Mesothelial cell of epicardium (in vitro differentiated cells): ENCODE measurements at places on chromosomes 7 and 10.
A peak's percentile ranks its signal among the peaks of the same experiment; 100 is the strongest.

DNA sequence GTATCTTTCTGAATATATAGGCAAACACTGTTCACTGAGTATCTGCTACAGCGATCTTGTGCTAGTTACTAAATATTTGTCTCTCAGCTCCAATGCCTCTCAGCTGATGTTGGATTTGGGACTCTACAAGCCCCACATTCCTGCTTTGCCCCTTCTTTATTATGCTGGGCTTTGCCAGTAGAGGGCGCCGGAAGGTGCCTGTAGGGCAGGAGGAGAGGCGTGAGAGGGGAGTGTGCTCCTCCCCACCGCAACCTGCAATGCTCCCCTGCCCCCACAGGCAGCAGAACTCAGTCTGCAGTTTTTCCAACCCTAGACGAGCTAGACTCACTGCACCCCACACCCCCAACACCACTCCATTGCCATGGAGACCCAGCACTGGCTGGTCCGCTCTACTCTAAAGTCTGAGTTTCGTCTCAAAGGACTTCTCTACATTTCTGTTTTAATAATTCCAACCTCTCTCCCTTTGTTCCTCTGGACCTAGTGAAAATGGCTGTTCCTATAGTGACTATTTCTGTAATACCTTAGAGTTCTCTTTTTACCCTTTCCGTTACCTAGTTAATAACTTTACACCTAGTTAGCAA is 337.6 kb downstream of the CCSER2 start:
- DNase-seq: no peak

GRCh38 chr7:34034728-34035127 is 129.4 kb downstream of the BMPER start:
- DNase-seq: no peak

DNA sequence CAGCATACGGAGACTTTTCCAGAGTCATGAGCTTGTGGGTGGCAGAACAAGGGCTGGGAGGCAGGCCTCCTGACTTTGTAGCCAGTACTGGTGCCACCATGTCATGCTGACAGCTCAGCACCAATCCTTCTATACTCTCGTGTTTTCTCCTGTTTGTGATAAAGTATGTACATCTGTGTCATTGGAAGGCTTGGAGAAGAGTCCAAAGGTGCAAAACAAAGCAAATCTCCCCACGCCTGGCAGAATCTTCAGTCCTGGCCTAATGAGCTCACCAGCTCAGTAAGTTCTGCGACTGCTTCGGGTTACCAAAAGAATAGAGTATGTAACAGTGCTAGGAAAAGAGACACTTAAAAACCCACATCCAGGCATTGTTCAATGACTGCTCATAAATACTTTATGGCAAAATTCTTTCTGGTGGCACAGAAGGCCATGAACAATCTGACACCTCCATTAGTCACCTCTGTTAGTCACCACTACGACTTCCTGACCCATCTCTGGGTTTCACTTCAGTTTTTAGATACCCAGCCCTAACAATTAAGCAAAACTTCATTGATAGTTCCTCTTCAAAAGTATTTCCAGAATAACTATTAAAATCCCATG is 24.5 kb downstream of the STEAP1 start:
- no peak for DNase-seq

DNA sequence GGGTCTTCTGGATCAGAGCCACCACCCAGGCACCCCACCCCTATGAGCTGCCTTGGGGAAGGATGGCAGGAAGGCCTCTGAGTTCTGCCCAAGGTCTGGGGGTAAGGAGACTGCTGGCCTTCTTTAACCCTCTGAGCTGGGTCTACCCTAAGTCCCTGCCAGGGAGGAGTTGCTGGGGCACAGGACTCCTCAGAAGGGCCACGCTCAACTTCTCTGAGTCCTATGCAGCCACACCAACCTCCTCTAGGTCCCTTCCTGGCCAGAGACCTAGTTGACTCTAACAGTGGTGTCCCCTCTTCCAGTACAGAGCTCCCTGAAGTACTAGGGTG is 2.6 kb upstream of the NEURL1 start:
- no peak for DNase-seq

GRCh38 chr10:86770412-86770960 is 14.1 kb downstream of the BMPR1A start:
- DNase-seq: no peak

DNA sequence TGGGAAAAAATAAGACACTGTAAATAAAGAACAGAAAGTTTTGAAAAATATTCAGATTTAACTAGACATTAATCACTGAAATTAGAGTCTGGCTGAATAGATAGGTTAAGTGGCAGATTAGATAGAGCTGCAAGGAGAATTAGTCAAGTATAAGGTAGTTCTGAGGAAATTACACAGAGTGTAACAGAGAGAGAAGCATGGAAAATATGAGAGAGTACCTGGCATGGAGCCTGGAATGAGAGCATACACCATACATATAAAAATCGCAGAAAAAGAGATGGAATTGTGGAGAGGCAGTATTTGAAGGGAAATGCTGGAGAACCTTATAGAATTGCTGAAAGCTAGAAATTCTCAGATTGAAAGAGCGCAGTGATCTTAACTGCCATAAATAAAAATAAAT is 46.9 kb downstream of the ZNRF2 start:
- no peak for DNase-seq

GRCh38 chr10:16777473-16778370 is 39.5 kb downstream of the RSU1 start:
- DNase-seq: no peak

- no peak for DNase-seq
Measured at GRCh38 chr10:97159646-97160305, 26.0 kb downstream of the SLIT1 start.

DNA sequence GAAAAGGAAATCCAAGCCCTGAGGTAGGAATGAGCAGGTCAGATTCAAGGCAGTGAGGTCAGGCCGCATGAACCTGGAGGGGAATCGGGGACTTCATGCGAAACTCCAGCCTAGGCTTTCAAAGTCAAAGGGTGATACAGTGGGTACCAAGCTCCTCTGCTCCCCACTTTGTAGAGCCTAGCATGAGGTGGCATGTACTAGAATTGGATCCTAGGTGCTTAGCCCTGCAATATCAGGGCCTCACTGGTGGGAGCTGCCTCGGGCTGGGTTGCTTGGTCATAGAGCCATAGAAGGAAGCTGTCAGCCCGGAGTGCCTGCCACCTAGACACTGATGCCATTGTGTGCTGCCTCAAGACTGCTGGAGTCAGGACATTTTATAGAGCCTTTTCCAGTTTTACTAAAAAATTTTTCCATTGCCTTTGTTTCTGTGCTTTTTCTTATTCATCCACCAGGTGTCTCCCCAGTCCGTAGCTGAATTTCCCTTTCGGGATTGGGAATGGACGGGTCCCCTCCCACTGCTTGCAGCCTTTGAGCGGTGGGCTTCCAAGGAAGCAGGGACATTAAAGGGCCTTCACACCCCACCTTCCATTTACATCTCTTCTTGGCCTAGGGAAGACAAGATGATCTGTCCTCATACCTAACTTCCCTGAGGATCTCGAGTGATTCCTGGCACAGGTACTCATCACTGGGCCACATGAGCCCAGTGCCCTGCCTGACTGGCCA is 5.5 kb upstream of the LZTS2 start:
- no peak for DNase-seq

- DNase-seq: peak; percentile 60
Measured at GRCh38 chr7:26653430-26654399, 210.7 kb downstream of the SKAP2 start.

GRCh38 chr7:157013101-157013500 is 2.6 kb upstream of the MNX1 start:
- DNase-seq: no peak

- DNase-seq: no peak
Measured at GRCh38 chr10:19096501-19097073, 48.0 kb downstream of the MALRD1 start.

GRCh38 chr10:20059084-20059835 is 243.0 kb downstream of the PLXDC2 start:
- DNase-seq: no peak

GRCh38 chr7:90563286-90563685 is 32.8 kb upstream of the CDK14 start:
- DNase-seq: no peak

GRCh38 chr7:126449611-126450268 is 803.0 kb downstream of the GRM8 start:
- no peak for DNase-seq

- no peak for DNase-seq
Measured at GRCh38 chr10:31896968-31897384, 31.7 kb downstream of the ARHGAP12 start.

GRCh38 chr7:54469740-54470139 is 72.4 kb upstream of the VSTM2A start:
- no peak for DNase-seq

DNA sequence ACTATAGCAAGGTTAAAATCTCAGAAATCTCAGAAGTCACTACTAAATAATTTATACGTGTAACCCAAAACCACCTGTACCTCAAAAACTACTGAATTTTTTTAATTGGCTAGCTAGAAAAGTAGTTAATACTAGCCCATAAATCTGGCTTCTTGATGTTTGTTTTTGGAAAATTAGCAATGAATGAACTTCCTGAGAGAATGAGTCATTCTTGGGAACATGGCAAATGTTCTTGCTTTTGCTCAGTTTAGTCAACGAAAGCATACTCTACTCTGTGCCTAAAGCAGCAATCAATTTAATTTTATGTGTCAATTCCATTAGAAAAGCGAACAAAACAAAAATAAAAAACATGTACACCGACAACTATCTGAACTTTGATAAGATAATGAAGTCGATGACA is 69.2 kb downstream of the SEMA3E start:
- DNase-seq: no peak

DNA sequence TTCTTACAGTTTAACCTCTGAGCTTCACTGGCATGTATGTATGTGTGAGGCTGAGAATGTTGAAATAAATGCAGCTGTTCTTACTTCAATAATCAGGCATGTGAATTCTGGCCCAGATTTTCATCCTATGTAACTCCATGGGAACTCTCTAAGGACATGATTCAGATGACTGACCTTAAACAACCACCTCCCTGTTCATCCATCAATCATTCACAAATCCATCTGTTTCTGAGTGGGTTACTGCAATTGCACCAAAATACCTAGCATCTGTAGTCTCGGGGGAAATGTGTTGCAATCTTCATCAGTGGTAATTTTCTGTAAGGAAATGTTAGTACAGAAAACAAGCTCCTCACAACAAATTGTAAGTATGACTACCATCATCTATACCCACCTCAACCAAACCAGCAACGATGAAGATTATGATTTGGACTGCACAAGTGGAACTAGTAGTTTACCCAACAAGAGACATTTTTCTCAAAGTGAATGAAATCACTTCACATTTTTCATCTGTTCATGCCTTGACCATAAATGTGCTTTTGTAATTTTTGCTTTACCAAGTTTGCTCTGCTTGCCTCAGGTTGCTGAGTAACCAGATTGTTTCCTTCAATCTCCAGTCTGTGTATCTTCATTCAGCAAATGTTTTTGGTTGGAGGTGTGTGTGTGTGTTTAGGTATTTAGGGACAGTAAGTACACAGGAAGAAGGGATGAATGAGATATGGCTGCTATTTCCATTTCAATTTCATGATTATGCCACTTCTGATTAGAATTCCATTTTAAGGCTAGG is 65.7 kb upstream of the FZD8 start:
- DNase-seq: no peak

- DNase-seq: peak; percentile 72
Measured at GRCh38 chr7:117019786-117020590, 66.7 kb downstream of the ST7 start.

DNA sequence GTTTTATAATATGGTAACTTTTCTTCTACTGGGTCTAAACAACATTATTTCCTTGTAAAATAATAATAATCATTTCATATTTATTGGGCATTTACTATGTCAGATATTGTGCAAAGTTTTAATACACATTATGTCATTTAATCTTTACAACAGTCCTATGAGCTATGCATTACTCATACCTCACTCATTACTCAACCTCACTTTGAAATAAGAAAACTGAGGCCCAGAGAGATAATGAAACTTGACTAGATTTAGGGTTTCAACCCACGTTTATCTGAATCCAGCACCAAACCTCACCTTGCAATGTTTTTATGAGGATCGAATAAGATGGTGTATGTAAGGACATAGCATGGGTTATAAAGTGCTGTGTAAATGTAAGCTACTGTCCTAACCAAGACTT is 153.2 kb upstream of the SLC13A1 start:
- DNase-seq: no peak

- DNase-seq: peak; percentile 46
Measured at GRCh38 chr10:5944389-5945189, 32.8 kb downstream of the IL15RA start.

GRCh38 chr10:67760272-67760671 is 64.3 kb upstream of the CTNNA3 start:
- DNase-seq: no peak

DNA sequence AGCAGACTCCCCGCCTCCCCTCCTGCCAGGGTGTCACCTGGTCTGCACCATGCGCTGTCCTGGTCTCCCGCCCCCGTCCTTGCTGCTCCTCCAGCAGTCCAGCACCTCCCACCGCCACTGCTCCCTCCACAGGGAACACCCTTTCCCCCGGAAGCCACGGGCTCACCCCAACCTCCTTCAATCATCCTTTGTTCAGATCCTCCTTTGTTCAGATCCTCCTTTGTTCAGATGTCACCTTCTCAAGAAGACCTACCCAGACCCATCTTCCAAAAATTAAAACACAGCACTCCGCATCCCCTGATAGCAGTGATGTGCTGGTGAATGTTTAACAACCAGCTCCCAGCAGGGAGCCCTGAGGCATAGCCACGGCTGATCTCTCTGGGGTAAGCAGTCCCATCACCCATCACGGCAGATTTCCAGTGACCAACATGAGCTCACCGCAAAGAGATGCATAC is 237.7 kb downstream of the USP6NL start:
- DNase-seq: no peak

DNA sequence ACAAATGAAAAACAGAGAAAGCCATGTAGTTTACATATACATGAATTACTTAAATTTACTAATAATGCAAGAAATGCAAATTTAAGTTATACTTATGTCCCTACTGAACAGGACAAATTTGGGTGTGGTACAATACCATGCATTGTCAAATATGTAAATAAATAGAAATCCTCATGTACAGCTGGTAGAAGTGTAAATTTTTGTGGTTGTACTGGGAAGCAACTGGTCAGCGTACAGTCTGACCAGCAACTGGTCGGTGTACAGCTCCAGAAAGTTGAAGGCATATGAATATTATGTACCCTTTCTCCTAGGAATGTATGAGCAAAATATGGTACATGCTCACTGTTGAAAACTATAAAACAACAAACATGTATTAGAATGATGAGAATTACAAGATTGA is 93.9 kb upstream of the TMEM106B start:
- DNase-seq: no peak

GRCh38 chr7:82091126-82091684 is 321.4 kb upstream of the HGF start:
- DNase-seq: no peak

GRCh38 chr10:91689731-91690168 is 56.9 kb upstream of the PPP1R3C start:
- DNase-seq: no peak

- no peak for DNase-seq
Measured at GRCh38 chr7:96952974-96953391, 52.4 kb upstream of the DLX6 start.

- DNase-seq: no peak
Measured at GRCh38 chr10:32156031-32156495, 99.8 kb upstream of the KIF5B start.

DNA sequence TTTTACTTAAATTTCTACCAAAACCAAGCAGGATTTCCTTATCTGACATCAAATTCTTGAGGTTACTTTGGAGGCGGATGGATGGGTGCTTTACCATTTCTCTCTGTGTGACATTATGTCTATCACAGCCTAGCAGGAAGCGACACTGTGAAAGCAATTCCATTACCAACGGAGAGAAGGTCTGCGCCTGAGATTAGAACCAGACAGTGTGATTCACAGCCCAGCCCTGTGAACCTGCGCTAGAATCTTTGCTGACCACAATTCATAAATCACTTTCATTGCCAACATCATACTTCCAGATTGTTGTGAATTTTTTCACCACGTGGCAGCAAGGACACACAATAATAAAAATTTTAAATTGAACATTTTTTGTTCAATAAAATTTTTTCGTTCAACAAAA is 126.5 kb downstream of the CUBN start:
- no peak for DNase-seq
